ENCODE measurements at places on chromosomes 12 and 14.

GRCh38 chr12:21718403-21718802 is 56.1 kb downstream of the KCNJ8 start:
- no peak for DNase-seq

- DNase-seq = no peak
Observed at GRCh38 chr12:1435044-1435443, 159.3 kb downstream of the FBXL14 start.

DNA sequence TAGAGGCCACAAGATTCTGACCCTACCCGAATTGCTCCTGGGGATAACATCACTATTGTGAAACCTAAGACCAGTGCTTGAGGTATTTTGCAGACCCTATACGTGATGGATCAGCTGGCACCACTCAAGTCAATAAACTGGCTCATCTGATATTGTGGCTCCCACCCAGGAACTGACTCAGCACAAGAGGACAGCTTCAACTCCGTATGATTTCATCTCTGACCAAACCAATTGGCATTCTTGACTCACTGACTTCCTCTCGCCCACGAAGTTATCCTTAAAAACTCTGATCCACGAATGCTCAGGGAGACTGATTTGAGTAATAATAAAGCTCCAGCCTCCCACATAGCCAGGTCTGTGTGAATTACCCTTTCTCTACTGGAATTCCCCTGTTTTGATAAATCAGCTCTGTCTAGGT is 1036.1 kb upstream of the TMEM132C start:
- DNase-seq = peak; percentile 96

GRCh38 chr12:112906712-112907414 is at the start of gene OAS1:
TSS of gene OAS1 (plus strand) at chr12:112906962. CDS start at chr12:112907040, 78 bp downstream.
- DNase-seq = peak; percentile 69

- DNase-seq = peak; percentile 7
Observed at GRCh38 chr12:15208871-15209656, 12.2 kb downstream of the RERG start.

GRCh38 chr14:103830511-103831270 is 16.7 kb downstream of the PPP1R13B start:
- DNase-seq = no peak

- peak; percentile 47 for DNase-seq
Observed at GRCh38 chr14:26008290-26008689, 589.5 kb downstream of the NOVA1 start.

GRCh38 chr14:61992139-61992538 is 229.9 kb downstream of the SNAPC1 start:
- DNase-seq = no peak

- DNase-seq = no peak
Observed at GRCh38 chr14:54462048-54462447, 20.9 kb upstream of the CNIH1 start.

- no peak for DNase-seq
Observed at GRCh38 chr12:20142316-20142715, 226.0 kb upstream of the PDE3A start.

DNA sequence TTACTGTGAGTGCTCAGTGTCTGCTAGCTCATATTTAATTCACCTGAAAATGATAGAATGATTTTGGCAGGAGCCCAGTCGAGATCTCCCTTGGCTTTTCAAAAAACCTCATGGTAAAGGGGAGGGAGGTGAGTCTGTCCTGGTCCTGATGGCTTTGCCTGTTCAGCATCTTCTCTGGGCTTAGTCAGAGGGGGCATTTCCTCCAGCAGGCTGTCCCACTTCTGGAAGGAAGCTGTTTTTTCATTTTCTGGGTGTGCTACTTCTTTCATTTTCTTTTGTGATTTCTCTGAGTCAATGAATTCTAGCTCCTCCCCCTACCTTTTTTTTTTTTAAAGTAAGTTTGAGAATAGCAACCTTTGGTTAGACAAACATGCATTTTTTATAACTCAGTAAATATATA is 58.8 kb downstream of the TMX1 start:
- DNase-seq = peak; percentile 22

- no peak for DNase-seq
Observed at GRCh38 chr14:71262441-71262840, 355.2 kb downstream of the PCNX1 start.

GRCh38 chr12:122820838-122821271 is 14.4 kb upstream of the HIP1R start:
- DNase-seq = no peak

DNA sequence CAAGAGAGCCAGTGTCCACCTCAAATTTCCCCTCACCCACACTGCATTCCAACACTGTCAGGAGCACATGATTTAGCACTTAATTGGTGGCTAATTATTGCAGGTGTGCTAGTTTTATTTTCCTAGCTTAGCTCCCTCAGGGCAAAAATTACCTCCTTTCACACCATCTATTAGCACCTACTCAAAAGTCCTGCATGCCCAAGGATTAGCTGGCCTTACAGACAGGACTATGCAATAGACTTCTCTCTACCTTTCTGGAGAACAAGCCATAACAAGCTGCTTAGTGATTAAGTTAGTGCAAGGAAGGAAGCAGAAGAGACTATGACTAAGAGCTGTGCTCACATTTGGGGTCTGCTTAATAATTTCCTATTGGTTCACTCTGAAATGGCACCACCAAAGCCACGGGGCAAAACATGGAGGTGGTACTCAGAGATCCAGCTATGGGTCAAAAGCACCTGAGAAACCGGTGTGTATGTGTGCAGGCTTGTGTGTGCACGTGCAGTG is 69.5 kb downstream of the STON2 start:
- no peak for DNase-seq

- DNase-seq = no peak
Observed at GRCh38 chr14:59069163-59069854, 119.2 kb upstream of the DAAM1 start.

All from fibroblast of the aortic adventitia (primary cell).